ENCODE measurements at places on chromosomes 16 and 17.
A peak's percentile ranks its signal among the peaks of the same experiment; 100 is the strongest.

- no peak for DNase-seq
These were observed 73.9 kb upstream of the TOB1 start for GRCh38 chr17:50939795-50940684.

GRCh38 chr17:288802-289356 is 63.7 kb downstream of the RPH3AL start:
- no peak for DNase-seq

GRCh38 chr16:72937916-72938794 is 109.8 kb downstream of the ZFHX3 start:
- no peak for DNase-seq

GRCh38 chr16:89691986-89692569 is 5.6 kb downstream of the CDK10 start:
- no peak for DNase-seq

DNA sequence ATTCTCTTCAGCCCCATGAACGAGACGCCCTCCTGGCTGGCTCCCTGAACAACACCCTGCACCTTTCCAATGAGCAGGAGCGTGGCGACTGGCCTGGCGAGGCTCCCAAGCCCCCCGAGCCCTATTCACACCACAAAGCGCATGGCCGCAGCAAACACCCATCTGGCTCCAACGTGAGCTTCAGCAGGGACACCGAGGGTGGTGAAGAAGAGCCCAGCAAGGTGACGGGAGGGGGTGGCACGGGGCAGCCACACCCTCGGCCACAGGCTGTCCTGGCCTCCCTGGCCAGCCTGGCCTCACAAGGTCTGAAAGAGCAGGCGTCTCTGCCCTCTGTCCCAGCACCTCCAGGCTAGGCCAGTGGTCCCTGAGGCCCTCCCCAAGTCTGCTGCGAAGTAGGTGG is 23.7 kb downstream of the CASKIN2 start:
- DNase-seq, result no peak

GRCh38 chr17:27218041-27218440 is 75.9 kb upstream of the WSB1 start:
- no peak for DNase-seq

DNA sequence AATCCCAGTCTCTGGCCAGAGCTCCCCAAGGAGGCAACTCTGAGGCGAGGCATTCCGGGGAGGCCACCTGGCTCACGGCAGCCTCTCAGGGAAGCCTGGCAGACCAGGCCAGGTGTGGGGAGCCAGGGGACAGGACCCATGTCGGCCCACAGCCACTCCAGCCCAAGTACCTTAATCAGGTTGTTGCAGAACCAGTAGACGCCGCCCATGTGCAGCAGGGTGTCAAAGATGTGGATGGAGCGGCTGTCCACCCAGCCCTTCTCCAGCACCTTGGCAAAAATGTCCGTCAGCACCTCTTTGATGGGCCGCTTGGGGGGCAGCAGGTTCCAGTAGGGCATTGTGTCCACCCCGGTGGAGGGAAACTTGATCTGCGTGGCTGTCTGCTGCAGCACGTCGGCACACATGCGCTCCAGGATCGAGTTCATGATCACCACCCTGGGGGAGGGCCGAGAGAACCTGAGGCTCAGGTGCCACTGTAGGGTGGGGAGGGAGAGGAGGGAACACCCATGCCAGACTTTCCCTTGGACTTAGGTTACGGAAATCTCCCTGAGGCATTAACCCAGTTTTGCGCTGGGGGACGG is 7.8 kb downstream of the CSF3 start:
- no peak for DNase-seq

DNA sequence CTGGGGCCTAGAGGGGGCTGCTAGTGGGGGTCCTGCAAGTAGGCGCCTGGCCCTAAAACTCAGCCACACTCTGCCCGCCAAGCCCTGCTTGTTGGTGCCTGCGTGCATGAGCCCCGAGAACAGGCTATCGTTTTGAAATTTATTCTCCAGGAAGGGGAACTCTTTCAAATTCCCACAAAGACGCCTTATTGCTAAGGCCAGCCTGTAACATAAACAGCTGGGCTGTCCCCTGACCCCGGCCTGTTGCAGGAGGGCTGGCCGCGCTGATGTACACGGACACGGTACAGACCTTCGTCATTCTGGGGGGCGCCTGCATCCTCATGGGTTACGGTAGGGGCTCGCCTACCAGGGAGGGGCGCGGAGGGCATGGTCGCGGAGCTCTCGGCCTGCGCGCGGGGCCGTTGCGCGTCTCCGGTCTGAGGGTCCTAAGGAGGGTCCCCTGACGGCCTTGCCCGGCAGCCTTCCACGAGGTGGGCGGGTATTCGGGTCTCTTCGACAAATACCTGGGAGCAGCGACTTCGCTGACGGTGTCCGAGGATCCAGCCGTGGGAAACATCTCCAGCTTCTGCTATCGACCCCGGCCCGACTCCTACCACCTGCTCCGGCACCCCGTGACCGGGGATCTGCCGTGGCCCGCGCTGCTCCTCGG is 4.3 kb downstream of the SLC5A2 start:
- DNase-seq, result no peak

GRCh38 chr16:50673496-50674275 is 7.4 kb downstream of the SNX20 start:
- DNase-seq, result no peak

DNA sequence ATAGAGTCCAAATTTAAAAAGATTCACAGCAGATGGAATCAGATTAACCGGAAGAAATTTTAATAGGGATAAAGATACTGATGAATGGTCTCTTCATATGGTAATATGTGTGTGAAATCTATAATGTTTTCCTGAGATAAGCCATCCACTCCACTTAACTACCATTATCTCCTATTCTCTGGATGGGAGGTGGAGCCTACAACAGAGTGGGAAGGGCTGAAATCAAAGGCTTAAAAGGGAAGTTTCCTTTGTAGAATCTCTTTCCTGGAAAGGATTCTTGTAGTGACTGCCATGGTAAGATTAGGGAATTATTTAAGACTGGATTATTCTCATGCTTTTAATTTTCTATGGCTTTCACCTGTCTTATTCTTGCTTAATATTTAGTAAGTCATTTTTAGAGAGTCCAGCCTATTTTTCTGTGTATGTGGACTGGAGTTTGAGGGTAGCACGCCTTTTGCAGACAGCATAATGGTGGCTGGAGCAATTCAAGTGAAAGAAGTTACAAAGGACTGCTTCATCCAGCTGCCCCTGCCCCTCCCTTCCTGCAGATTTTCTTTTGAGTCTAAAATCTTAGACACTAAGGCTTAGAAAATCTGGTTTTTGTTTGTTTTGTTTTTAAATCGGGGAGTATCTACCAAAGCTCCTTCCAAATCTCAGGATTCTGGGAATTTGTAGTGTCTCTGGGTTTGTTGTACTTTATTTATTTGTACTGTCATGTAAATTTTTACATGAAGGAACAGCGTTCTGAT is 26.5 kb downstream of the KAT7 start:
- DNase-seq, result no peak

- DNase-seq, result no peak
These were observed 101.2 kb downstream of the KCNJ2 start for GRCh38 chr17:70270554-70270953.

DNA sequence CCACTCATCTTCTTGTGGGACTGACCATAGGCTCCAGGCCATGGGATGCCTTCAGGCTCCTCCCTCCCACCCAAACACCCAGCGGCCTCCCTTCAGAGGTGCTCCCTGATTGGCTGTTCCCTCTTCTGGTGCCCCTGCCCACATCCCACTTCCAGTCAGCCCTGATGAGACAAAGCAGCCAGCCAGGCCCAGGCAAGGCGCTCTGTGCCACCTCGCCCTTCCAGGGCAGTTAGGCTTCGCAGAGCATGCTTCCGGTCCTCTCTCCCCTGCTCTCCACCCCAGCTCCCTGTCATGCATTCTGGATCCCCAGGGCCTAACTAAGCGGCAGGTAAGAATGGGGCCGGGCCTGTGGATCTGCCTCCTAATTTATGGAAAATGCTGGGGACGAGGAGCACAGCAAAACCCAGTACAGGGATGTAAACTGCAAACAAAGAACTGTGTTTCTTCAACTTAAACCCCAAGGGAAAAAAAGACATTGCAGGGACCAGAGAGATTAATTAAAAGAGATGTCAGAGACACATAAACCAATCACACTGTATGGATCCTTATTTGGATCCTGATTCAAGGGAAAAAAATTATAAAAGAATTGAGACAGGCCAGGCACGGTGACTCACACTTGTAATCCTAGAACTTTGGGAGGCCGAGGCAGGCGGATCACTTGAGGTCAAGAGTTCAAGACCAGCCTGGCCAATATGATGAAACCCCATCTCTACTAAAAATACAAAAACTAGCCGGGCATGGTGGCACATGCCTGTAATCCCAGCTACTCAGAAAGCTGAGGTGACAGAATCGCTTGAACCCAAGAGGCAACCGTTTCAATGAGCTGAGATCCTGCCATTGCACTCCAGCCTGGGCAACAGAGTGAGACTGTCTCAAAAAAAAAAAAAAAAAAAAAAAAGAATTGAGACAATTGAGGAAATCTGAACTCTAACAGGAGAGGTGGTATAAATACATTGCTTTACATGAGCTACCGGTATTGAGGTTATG is 26.0 kb downstream of the ZDHHC7 start:
- no peak for DNase-seq

GRCh38 chr16:11377154-11377553 is 31.9 kb downstream of the RMI2 start:
- DNase-seq, result no peak

- no peak for DNase-seq
These were observed 100.0 kb downstream of the XYLT1 start for GRCh38 chr16:17370731-17371285.

- DNase-seq, result no peak
These were observed 36.4 kb downstream of the FOXL1 start for GRCh38 chr16:86614699-86615098.

DNA sequence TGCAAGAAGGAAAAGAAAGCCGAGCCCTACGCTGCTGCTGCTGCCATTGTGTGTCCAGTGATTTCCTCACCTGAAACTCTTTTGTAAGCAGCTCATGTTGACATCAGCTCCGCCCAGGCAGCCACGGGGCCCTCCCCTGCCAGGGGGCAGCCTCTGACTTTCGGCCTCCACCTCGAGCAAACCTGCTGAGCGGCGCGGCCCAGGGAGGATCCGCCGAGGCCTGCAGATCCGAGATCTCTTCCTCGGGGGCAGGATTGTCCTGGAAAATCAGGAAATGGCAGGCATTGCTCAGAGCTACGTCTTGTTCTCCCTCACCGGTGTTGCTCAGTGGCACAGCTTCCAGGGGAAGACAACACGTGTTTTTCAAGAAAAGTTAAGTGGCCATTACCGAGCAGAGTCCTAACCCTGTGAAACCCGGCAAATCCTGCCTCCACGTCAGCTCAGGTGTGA is 35.6 kb upstream of the ZNF750 start:
- no peak for DNase-seq

GRCh38 chr17:50079334-50080095 is 15.6 kb upstream of the PDK2 start:
- no peak for DNase-seq

- no peak for DNase-seq
These were observed 437.2 kb downstream of the HS3ST3B1 start for GRCh38 chr17:14737984-14738651.

DNA sequence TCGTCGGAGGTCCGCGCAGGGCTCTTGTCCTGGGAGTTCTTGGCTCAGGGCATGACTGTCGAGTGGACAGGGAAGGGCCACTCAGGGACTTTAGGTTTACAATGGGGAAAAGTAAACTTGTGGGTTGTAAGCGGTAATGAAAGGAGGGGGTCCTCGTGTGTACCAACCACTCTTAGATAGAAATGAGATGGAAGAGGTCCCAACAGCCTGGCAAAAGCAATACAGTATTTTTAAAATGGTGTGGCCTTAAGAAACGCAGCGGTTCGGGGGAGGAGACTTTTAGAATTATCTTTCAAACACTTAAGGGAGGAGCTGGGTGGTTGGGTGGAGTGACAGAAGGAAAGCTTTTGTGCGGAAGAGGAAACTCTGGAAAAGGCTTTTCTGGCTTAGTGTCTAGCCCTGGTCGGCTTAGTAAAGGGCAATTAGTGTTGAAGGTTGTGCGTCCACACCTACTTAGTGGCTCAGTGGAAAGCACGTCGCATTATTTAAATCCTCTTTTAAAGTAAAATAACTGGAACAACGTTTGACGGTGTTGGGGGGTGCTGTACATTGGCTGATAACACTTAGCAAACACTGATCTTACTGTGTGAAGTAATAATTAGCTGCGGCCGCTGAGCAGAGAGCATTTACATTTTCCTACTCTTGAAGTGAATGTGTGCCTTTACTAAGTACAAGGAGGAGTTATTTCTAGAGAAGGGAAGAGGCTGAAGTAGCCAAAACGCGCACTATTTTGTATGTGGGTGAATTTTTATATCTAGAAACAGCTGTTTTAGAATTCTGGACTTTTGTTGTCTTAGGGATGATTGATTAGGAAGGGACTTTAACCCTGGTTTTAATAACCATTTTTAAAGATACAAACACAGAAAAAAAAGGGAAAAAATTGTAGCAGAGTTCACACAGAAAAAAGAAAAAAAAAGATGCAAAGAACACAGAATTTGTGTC is 1.0 kb downstream of the WSB1 start:
- peak; percentile 77 for DNase-seq

GRCh38 chr17:29597361-29598172 is 4.6 kb downstream of the ANKRD13B start:
- DNase-seq, result peak; percentile 17

GRCh38 chr16:76653390-76654026 is 376.3 kb downstream of the CNTNAP4 start:
- DNase-seq, result no peak

DNA sequence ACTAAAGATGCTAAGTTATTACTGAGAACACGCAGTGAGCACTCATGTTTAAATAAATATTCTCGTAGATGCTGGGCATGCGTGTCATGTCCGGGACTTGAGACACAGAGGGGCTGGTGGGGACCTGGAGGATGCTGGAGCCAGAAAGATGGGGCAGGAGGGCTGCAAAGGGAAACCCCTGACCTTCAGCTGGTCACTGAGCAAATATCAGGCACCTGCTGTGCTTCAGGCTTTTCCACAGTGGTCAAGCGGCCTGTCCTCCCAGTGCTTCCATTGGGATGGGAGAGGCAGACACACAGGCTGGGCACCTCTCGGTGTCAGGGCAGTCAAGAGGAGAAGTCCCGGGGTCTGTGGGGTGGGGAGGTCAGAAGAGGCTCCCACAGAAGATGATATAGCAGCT is 211.4 kb downstream of the GSG1L start:
- DNase-seq, result no peak

DNA sequence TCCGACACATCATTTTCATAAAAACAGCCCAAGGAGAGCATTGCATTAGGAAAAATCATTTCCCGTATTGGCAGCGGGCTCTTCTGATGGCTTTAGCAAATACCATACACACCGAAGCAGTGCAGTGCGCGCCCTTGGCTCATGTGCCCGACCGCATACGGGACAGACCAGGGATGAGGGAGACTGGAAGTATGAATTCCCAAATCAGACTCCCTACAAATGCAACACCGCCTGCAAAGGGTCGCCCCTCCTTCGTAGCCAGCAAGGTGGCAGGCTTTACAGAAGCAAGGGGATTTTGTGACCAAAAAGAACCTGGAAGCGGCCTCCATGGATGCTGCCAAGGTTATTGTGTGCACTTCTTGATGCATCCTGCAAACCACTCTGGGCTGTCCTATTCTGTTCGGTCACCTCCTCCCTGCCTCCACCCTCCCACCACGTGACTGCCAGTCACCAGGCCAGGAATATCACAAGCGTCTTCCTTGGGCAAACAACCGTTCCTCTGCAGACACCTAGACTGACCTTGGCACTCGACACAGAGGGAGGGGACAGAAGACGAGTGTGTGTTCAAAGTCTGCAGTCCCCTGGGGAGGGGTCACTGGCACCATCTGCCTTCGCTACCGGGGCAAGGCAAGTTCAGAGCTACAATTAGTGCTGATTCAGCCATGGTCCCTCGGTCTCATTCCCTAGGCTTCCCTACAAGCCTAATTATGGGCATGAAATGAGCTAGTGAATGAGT is 460.4 kb downstream of the SLC39A11 start:
- no peak for DNase-seq
